Amygdala (tissue), 56 donors: ENCODE measurements at places on chromosomes 1 and 21.

DNA sequence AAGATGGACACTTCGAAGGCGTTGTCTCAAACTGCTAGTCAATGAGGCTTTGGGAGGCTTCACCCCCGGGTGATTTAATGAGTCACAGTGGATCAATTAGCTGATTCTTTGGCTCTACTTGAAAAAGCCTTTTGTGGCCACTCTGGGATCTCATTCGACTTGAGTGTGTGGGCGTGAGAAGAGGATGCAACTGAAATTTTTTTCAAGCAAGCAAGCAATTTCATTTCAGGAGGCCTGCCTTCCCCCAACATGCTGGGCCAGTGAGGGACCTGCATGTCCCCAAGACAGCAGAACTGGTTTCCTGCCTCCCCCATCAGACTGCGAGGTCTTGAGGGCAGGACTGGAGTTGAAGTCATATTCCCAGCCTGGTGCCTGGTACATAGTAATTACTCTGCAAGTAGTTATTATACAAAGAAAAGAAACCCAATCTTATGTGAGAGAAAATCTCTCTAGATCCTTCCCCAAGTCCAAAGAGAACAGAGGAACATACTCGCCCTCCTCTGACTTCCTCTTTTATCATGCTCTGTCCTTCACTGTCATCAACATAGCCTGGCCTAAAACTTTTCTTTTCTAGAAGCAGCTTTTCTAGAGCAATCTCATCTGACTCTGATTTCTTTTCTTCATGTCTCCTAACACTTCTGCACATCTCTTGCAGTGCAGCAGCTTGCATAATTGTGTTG lies 22.7 kb downstream of the SYT6 start:
- no peak for DNase-seq

DNA sequence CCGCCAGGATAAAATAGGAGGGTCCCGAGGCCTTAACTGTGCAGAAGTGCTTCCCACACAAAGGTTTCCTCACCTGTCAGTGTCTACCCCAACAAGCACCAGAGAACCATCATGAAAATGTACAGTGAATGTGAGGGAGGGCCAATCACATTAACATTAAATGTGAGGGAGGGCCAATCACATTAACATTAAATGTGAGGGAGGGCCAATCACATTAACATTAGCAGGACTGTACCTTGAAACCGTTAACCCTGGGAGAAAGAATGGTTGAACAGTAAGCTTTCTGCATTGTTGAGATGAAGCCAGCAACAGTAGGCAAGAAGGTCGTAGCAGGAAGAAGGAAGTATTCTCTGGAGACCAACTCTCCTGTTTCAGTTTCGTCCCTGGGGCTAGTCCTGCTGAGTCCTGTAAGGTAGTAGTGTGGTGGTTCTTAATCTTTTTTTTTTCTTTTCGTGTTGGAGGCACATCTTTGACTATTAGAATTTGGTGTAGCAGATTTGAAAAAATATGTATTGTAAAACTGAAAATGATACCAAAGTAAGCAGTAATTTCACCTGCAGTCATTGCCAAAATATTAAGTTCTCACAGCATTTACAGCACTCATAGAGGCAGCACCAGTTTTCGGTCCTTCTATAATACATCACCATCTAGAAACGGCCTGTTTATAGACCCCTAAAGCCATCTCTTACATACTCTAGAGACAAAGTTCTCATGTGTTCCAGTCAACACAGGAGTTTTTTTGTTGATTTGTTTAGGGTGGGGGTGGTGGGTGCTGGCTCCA lies 98.6 kb upstream of the PPP2R5A start:
- no peak for DNase-seq

- no peak for DNase-seq
Measured at GRCh38 chr1:163877016-163877415, 555.3 kb downstream of the NUF2 start.

- DNase-seq, result no peak
Measured at GRCh38 chr1:236395947-236396664, 2.0 kb downstream of the EDARADD start.

DNA sequence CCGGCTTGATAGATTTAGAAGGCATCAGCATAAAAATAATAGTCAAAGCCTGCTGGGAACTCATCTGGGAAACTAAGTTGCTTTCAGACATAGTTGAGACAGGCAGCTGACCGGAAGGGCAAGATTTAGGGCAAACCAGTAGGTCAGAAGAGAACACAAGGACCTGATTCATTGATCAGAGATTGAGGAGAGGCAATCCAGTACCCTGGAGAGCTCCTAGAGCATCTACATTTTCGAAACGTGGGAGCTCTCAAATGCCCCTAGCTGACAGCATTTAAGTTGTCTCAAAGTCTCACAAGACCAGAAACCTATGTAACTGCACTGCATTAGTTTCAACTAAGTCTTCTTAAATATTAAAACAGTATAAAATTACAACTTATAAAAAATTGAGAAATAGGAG lies 22.9 kb upstream of the MTF2 start:
- no peak for DNase-seq

- no peak for DNase-seq
Measured at GRCh38 chr1:38498686-38499085, 360.9 kb downstream of the RRAGC start.

- no peak for DNase-seq
Measured at GRCh38 chr1:237861944-237862343, 28.8 kb downstream of the ZP4 start.

DNA sequence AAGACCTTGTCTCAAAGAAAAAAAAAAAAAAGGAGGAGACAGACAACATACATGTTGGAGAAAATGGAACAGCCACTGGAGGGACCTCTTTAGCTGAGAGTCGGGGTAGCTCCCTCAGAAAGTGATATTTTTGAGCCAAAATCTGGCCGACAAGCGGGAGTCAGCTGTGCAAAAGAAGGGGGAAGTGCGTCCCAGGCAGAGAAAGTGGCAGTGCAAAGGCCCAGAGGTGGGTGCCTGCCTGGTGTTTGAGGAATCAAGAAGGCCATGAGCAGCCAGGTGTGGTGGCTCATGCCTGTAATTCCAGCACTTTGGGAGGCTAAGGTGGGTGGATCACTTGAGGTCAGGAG lies 6.1 kb upstream of the CROCC start:
- no peak for DNase-seq

DNA sequence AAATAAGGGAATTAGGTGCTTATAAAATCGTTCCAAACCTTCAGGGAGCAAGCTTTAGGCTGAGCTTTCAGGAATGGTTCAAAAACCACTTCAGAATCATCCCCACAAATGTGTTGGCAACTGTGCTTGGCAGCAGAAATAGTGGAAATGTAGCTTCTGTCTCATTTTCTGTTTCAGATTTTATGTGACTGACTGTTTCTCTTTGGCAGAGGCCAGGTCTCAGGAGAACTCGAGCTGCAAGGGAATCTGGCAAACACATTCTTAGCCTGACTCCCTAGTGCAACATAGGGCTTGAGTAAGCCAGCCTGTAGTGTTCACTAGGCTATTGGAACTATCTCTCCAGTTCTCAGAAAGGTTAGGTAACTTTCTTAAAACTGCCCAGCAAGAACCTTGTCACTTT lies 128.6 kb downstream of the PLA2G4A start:
- DNase-seq, result no peak

- DNase-seq, result no peak
Measured at GRCh38 chr1:247419336-247419735, 3.4 kb downstream of the NLRP3 start.

- no peak for DNase-seq
Measured at GRCh38 chr1:53381790-53382401, 54.0 kb upstream of the LRP8 start.

- DNase-seq, result no peak
Measured at GRCh38 chr1:16208270-16208987, 4.0 kb downstream of the ARHGEF19 start.

DNA sequence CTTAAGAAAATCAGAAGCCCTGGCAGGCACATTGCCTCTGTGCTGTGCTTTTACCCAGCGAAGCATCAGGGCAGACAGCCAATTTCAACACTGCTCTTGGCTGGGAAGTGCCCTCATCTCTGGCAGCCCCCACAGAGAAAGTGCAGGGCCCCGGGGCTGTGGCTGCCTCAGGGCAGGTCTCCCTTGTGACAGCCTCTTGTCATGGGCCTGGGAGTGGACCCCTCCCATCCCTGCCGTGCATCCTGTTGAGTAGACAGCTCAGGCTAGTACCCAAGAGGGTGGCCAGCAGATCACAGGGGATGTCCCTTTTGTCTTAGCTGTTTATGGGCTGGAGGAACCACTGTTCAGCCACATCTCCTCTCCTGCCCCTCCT lies 23.3 kb downstream of the TTC34 start:
- DNase-seq, result no peak

- DNase-seq, result no peak
Measured at GRCh38 chr1:12177156-12177998, 10.6 kb downstream of the TNFRSF1B start.

DNA sequence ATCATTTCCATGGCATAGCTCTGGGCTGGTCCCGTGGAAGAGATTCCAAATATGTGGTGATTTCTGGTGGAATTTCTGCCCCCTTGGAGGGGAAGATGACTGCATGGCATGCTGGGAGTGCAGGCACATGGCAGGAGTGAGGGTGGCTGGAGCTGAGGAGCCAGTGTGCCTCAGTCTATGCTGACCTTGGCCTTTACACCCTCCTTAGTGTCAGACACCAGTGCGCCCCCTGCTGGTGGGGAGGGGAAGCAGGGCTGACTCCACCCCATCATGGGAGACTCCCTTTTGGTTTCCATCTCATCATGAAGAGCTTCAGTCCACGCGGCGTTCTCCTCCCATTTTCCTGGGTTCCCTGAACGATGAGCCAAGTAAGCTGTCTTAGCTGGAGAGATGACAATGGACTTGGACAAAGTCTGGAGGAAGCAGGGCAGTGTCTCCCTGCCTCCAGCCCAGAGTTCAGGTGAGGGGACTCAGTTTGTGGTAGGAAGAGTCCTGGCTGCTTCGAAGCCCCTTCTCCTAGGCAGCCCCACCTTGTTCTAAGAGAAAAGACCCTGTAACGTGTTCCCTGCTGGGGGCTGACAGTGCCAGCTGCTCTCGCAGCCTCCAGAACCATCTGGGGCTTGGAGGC lies 10.3 kb downstream of the ALX3 start:
- no peak for DNase-seq

- DNase-seq, result no peak
Measured at GRCh38 chr1:1753607-1754005, 24.7 kb downstream of the NADK start.

- DNase-seq, result no peak
Measured at GRCh38 chr1:218813237-218813636, 360.4 kb upstream of the LYPLAL1 start.

DNA sequence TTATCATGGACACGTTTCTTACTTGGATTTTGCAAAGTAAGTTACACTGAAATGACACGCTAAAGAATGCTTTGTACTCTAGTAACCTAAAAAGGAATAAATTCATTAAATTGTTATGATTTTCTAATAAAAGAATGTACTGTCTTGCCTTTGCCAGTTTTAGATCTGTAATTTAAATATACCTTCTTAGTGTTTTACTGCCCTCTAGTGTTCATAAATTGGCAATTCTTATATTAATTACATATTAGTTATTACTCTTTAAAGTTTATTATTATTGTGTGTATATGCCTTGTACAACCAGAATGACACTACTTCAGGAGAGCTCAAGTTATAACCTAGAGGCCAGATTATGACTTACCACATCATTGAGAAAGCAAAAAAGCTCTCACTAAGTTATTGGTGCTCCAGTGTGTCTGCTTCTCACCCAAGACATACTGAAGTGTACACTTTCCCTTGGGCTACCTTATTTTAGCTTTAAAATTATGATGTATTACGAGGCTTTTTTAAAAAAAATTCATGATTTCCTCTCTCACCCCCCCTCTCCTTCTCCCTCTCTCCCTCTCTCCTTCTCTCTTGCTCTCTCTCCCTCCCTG lies 169.9 kb downstream of the HS2ST1 start:
- no peak for DNase-seq

GRCh38 chr1:230781594-230781993 lies 34.4 kb downstream of the CAPN9 start:
- DNase-seq, result no peak

DNA sequence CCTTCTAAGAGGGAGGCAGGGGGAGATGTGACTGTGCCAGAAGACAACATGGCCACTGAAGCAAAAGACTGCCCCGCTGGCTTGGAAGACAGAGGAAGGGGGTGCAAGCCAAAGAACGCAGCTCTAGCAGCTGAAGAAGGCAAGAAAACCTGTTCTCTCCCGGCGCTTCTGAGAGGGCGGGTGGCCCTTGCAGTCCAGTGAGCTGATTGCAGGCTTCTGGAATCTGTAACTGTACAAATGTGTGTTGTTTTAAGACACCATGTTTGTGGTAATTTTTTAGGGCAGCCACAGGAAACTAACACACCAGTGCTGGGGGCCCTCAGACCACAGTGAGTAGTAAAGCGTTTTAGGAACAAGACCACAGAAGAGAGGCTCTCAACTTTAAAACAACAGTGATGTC lies 47.0 kb downstream of the CD46 start:
- no peak for DNase-seq

DNA sequence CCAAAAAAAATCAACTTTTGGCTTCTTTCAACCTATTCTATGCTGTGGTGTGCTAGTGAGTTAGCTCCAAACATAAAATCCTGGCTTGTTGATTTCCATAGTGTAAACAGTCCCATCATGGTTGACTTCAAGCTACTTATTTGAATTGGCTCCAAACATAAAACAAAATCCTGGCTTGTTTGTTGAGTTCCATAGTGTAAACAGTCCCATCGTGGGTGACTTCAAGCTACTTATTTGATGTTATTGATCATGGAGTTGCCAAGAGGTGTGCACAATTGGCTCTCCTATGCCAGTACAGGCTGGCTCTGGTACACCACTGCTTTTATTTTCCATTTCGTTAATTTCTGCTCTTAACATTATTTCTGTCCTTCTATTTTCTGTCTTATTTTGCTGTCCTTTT lies 1.8 kb upstream of the COA6 start:
- no peak for DNase-seq

DNA sequence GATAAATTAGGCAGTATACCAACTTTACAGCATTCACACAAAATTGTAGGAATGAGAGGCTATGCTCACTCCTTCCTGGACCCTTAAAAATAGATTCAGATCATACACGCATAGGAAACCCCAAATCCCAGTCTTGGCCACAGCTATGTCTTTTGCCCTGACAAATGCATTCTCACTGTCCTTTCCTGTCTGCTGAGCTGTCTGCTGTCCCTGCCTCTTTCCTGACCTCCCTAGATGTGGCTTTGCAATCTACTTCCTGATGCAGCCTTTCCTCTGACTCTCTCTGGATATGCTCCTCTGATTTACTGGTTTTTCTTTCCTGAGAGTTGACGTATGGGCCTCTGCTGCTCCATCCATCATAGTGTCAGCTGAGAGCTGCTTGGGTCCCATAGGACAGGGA lies 59.8 kb upstream of the SLC35F3 start:
- DNase-seq, result no peak

- no peak for DNase-seq
Measured at GRCh38 chr1:174623324-174624035, 175.7 kb downstream of the GPR52 start.
